ENCODE measurements at places on chromosomes 4 and X.

- DNase-seq, result no peak
These were observed 76.7 kb upstream of the FAM9C start for GRCh38 chrX:13121020-13121555.

- no peak for DNase-seq
These were observed 18.0 kb upstream of the MAEA start for GRCh38 chr4:1271686-1272085.

DNA sequence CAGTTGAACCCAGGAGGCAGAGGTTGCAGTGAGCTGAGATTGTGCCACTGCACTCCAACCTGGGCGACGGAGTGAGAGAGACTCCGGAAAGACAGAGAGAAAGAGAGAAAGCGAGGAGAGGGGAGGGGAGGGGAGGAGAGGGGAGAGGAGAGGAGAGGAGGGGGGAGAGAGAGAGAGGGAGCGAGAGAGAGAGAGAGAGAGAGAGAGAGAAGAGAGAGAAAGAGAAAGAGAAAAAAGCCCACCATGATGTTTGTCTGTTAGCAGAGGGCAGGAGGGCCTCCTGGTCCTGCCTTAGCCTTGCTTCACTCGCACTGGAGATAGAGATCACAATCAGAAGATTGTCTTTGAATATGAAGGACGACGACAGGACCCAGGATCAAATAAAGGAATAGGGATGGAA, 18.7 kb upstream of the BCORL1 start:
- no peak for DNase-seq

- DNase-seq, result no peak
These were observed 2.7 kb upstream of the ARSJ start for GRCh38 chr4:113982181-113982580.

GRCh38 chr4:92099861-92100260, 203.9 kb upstream of the GRID2 start:
- DNase-seq, result no peak

- DNase-seq, result peak; percentile 97
These were observed at the start of gene FAM3A for GRCh38 chrX:154515966-154516655. TSS of gene FAM3A (minus strand) at chrX:154516232. CDS start at chrX:154515772, 460 bp downstream.

GRCh38 chrX:20141281-20142220, at the start of gene EIF1AX:
TSS of gene EIF1AX (minus strand) at chrX:20141838. CDS start at chrX:20141640, 198 bp downstream.
- DNase-seq, result peak; percentile 96

DNA sequence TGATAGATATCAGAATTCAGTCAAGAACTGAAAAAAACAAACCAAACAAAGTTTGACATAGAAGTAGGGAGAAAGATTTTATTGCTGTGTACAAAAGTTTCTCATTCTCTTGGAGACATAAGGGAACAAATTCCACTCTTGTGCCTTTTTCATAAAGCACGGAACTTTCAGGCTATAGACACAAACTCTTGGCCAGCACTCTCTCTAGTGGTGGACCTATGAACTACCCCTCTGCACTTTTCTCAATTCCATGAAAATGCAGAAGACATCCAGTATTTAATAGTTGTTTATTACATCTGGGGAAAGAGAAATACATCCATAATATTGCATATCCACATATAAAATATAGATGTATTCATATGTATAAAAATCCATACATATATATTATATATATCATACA, 291.6 kb upstream of the HS3ST1 start:
- DNase-seq, result no peak

DNA sequence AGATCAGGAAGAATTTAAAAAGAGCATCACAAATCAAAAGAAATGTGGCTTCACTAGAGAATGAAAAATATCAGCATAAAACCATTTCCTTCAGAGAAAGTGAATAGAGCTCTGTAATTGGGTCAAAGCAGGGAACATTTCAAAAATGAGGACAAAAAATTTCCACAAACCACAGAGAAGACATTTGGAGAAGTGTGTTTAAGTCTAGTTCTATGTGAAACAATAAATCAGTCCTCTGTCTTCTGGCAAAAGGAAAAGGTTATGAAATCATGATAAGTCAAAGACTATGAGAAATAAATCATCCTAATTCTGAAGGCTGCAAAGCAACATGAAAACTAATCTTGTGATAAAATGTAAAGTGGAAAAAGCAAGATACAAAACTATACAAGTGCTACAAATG, 27.9 kb downstream of the SMPX start:
- DNase-seq, result no peak

GRCh38 chr4:67460574-67460973, 84.7 kb downstream of the CENPC start:
- no peak for DNase-seq

DNA sequence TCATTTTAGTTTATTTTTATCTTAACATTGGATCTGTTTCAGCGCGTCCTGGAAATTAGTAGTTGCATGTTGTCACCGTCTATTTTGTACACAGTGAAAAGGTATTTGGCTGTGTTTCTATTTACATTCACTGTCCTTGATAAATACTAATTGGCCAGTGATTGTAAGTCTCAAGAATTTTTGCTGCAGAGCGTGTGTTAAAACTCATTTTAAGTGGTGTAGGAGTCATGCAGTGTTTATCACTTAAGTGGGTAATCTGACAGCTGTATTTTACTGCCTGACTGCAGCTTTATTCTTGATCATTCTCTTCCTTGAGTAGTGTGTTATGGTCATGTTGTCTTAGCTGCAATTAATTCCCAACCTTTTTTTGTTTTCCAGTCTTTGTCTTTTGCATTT, 9.8 kb downstream of the GUCY1A1 start:
- no peak for DNase-seq

DNA sequence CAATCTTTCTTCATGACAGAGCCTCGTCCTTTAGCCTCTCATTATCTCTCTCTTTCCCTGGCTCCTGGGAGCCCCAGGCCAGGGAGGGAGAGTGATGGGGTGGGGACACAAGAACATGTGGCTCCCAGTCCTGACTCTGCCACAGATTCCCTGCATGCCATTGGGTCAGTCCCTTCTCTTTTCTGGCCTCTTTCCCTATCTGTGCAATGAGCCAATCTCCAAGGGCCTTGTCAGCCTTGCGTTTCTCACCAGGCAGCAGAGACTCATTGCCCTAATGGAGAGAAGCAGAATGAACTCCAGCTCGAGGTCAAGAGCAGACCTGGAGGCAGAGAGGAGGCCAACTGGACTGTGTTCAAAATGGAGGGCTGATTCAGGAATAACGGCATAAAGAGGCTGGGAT, 38.4 kb upstream of the PJA1 start:
- no peak for DNase-seq

DNA sequence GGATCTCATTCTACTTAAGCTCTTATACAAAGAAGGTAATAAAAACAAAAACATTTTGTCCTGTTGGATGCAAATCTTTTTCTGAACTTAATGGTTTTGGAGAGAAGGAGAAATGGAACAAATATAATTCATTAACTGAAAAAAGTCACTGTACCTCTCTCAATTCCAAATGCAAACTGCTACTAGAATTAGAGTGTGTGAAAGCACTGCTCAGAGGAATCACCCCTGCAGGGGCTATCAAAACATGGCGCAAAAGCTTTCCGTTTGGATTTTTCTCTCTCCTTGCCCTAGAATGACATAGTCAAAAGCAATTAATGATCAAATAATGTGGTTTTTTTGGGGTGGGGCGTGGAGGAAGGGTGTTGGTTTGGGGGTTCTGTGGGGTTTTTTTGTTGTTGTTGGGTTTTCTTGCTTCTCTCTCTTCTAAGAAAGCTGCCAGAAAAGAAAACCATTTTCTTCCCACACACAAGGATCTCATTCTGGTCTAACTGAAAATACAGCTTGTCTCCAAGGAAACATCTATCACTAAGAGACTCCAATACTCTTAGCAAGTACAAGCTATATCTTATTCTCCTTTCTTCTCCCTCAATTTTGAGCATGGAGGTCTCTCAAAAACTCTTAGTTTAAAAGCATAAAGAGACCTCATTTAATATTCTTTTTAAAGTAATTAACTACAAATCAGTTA, 41.6 kb downstream of the USP46 start:
- DNase-seq, result no peak

DNA sequence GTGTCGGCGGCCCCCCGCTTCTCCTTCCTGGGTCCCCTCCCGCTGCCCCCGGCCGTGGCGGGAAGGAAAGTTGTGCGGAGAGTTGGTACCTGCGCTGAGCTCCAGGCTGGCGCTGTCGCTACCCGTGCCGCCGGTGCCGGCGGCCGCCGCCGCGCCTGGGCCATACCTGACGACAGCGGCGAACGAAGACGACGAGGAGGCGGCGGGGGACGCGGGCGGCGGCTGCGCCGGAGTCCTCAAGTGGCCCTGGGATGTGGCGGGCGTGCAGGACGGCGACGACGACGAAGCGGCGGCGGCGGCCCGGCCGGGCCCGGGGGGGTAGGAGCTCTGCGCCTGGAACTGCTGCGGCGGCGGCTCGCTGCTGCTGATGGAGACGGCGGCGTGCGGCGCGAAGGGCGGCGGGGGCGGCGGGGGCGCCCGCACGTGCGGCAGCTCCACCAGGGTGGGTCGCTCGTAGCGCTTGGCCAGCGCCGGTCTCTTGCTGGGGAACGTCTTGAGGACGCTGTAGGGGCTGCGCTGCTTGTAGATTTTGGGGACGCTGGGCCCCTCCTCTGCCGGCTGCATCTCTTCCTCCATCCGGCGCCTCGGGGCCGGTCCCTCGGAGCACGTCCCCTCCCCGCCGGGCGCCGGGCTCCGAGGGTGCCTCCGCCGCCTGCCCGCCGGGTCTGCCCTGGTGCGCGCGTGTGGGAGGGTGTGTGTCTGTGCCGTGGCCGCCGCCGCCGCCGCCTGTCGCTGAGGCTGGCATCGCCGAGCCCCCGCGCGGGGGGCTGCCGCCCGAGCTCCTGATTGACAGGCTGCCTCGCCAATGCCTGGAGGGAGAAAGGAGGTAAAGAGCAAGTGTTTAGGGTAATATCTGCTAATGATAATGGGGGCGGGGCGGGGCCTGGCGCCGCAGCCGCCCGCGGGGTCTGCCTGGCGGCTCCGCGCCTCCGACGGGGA, 618 bp downstream of the BEND4 start:
- peak; percentile 50 for DNase-seq

DNA sequence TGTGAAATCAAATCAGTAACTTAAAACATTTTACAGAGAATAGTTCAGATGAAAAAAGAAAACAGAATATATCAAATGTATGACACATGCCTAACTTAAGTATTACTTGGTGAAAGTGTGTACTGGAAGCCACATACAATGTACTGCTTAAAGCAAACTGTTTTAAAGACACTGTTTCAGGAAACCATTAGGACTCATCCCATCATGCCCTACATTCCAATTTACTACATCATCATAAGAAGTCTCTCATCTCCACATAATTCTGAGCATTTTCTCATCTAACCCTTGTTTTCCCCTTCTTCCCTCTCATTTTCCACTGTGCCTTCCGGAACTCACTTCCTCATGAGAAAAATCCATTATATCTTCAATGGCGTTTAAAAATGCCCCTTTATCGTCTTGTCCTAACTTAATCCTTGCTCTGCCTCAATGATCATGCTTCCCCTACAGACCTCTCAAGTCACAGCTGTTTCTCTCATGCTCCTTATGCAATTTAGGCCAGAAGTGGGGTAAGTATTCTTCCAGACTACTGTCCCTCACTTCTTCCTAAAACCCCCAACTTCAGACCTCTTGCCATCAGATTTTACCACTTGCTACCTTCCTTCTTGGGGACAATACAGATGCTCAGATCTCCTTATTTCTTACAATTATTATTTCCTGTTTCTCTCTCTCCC, 26.8 kb upstream of the FGF5 start:
- no peak for DNase-seq

DNA sequence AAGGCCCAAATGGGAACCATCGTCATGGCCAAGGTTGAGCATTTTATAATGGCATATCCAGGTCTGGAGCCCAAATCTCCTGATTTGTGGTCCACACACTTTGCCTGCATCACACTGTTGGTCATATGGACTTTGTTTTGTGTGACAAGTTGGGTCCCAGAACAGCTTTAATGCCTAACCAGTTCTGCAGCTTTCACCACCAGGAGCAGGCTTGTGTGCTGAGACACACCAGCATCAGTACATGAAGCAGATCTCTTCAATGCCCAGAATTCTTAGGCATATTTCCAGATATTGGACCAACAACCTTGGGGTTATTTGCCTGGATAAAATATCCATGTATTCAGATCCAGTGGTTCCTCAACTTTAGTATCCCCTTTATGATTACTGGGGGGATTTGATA, 371.3 kb downstream of the FBXW7 start:
- no peak for DNase-seq

- DNase-seq, result peak; percentile 71
These were observed 930 bp downstream of the ZNF718 start for GRCh38 chr4:125091-125771.

GRCh38 chr4:47372561-47372960, 90.9 kb downstream of the COMMD8 start:
- no peak for DNase-seq

GRCh38 chr4:89570931-89571330, 263.3 kb upstream of the GPRIN3 start:
- DNase-seq, result no peak

DNA sequence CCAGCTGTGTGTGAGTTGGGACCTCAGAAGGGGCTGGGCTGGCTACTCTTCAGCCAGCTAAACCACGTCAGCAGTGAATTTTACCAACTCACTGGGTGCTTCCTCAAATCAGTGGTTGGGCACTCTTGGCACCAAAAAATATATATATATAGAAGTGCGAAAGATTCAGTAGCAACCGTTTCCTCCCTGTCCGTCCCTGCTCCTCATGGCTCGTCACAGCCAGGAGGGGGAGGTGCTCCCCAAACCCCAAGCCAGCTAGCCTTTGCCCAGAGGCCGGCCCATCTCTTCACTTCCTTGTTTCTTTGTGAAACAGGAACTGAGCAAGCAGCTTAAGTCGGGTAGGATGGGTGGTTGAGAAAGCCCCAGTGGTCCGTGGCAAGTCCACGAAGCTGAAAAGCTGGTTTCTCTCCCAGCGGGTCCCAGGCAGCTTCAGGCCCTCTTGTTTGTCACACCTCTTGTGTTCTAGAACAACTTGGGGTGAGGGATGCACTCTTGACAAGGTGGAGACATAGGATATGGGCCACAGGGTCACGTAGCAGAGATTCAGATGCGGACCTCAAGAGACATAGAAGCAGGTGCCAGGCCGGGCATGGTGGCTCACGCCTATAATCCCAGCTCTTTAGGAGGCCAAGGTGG, 6.8 kb upstream of the SASH3 start:
- peak; percentile 71 for DNase-seq

GRCh38 chr4:102640669-102641068, 120.1 kb downstream of the MANBA start:
- no peak for DNase-seq

DNA sequence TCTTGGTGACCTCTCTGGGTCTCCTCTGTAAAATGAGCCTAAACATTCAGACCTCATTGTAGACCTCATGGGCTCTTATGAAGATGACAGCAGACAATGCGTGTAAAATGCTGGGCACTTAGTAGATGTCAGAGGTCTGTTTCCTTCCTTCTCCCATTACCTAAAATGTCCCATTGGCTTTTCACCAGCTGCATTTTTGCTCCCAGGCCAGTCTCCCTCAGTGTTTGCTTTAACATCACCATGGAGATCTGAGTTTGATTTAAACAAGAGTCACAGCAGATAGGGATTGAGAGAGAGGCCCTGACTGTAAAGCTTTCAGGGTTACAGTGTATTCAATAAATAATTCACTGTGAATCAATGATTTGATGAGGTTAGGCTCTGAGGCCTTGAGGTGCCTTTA, 24.3 kb downstream of the PSAPL1 start:
- DNase-seq, result no peak

- no peak for DNase-seq
These were observed 328.4 kb downstream of the PAPSS1 start for GRCh38 chr4:107391630-107392028.

GRCh38 chrX:49075347-49075746, 1.5 kb upstream of the PRAF2 start:
- DNase-seq, result no peak

GRCh38 chrX:105013719-105014118, 206.8 kb downstream of the TEX13A start:
- DNase-seq, result no peak

Measured in activated CD4-positive, alpha-beta T cell treated with anti-CD3 and anti-CD28 coated beads for 36 hours (primary cell).